ENCODE measurements at places on chromosomes 2 and 18.

DNA sequence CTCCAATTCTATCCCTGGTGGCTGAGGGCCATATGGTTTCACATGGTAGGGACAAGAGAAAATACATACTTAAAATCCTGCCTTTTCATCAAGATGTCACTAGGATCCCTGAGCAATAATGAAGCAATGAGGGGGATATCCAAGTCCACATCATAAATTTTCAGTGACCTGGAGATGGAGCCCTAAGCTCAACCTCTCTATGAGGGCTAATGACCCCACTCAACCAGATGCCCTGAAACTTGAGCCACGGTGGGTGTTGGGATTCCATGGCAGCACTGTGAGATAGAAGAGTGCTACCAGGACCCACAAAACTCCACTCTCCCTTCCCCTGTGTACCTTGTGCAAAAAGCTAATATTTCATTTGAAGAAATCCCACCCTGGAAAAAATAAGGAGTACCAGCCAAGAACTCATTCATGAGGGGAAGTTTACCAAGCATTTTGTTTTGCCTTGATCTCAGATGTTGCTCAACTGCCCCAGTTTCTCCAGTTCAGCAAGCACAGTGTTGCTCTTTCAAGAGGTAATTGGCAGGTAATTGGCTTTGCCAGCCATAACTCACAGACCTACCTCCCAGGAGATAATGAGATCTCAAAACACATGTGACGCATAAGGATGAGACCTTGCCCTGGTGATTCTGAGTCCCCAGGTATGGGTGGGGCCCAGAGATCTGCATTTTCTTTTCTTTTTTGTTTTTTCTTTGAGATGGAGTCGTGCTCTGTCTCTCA lies 51.0 kb upstream of the TTC39C start:
- no peak for DNase-seq

GRCh38 chr2:25669520-25669919 lies 3.9 kb downstream of the DTNB start:
- no peak for DNase-seq

- DNase-seq, result no peak
Observed at GRCh38 chr18:68897286-68897685, 99.4 kb downstream of the CCDC102B start.

DNA sequence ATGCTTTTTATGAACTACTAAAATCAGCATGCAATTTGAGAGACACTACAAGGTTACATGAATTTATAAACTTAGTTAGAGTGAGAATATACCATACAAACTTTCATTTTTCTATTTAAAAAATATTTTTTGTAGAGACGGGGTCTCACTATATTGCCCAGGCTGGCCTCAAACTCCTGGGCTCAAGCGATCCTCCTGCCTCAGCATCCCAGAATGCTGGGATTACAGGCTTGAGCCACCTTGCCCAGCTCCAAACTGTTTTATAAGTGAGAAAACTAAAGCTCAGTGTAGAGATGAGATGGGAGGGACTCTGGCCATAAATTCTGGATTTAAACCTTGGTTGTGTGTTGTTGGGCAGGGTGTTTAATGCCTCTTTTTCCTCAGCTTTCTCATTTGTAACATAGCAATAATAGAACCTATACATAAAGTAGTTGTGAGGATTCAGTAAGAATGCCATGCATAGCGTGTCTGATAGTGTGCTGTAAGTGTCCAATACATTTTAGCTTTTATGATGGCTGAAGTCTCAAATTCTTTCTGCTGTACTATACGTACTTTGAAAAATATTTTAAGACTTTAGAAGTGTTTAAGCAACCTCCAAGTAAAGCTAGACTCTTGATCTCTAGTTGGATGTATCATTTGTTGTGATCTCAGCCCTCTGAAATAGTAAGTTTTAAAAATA lies 9.7 kb downstream of the CAB39 start:
- DNase-seq, result no peak

DNA sequence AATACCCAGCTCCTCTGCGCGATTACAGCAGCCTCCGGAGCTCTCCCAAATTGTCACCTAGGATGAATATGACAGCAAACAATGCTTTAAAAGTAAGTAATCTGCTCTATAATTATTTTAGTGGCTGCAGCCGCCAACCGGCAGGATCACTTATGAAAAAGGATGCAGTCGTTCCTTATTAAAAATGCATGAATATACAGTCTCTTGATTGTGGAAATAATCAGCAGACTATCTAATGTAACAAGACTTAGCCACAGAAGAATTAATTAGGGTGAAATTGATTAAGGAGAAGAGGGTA lies 71.8 kb upstream of the STPG4 start:
- no peak for DNase-seq

GRCh38 chr2:23008440-23008839 lies 376.5 kb upstream of the KLHL29 start:
- no peak for DNase-seq

GRCh38 chr2:28748176-28748575 lies 3.5 kb upstream of the PPP1CB start:
- DNase-seq, result no peak

- no peak for DNase-seq
Observed at GRCh38 chr2:143300536-143300935, 171.3 kb downstream of the ARHGAP15 start.

- DNase-seq, result no peak
Observed at GRCh38 chr18:34648269-34648985, 61.7 kb upstream of the DTNA start.

- no peak for DNase-seq
Observed at GRCh38 chr2:85635636-85636035, 19.6 kb downstream of the USP39 start.

DNA sequence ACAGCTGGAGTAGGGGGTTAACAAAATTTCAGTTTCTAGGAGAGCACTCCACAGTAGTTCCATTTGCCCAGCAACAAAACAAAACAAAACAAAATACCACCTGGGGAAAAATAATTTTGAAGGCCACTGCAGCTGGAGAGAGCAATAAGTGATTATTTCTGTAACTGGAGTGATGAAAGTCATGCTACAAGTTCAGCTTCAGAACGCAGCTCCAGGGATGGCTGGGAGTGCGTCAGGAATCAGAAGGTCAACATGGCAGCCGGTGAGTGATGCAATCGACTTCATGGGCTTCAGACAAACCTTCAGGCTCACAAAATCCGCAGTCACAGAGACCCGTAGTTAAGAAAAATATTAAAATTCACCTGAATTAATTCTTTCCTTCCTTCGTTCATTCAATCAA lies 41.0 kb downstream of the ABHD3 start:
- no peak for DNase-seq

DNA sequence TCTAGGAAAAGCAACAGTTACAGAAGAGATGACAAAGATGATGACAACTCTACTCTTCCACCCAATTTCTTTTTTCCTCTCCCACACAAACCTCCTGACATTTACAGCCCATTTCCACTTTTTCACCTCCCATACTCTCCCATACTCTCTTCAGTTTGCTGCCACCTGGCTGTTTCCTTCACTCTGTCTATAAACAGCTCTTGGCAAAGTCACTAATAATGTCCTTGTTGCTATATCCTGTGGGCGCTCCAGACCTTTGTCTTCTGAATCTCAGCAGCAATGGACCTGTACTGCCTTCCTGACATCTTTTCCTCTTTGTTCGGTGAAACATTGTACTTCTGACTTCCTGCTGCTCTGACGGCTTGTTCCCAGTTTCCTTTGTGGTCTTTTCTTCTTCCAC lies 60.7 kb upstream of the CAVIN2 start:
- no peak for DNase-seq

DNA sequence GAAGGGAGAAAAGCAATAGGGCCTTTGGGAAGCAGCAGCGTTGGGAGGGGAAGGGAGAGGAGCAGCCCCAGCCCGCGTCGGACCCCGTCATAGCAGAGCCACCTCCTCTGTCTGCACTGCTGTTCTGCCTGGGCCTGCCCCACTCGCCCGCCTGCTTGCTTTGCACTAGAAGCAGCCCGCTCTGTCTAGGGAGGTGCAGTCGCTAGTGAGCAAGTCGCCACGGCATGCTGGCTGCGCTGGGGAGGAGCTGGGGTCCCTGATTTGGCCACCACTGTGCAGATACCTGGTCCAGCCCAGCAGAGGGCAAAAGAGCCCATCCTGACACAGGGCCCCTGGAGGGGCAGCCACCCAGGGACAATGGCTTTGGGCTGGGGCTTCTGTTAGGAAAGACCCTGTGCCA lies 8.0 kb upstream of the TMEM214 start:
- DNase-seq, result no peak

DNA sequence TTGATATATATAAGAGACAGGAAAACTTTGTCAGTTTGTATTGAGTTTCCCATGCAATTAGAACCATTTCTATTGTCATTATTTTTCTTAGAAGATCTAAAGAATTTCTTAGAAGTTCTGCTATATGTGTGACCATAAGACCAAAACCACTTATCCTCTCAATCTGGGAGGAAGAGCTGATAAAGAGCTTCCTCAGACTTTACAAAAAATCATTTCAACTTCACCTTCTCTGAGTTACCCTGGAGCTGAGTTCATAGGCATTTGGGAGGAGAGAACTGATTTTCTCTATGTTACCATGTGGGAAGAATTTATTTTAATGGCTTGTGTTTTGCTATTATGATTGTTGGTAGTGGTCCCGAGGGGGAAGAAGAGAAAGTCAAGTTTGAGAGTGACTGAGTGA lies 329.3 kb downstream of the GPD2 start:
- no peak for DNase-seq

- no peak for DNase-seq
Observed at GRCh38 chr2:33511141-33511540, 34.7 kb downstream of the RASGRP3 start.

- DNase-seq, result no peak
Observed at GRCh38 chr2:180029575-180029974, 22.5 kb upstream of the CWC22 start.

GRCh38 chr2:17306219-17306618 lies 212.0 kb downstream of the RAD51AP2 start:
- DNase-seq, result no peak

All from T-helper 2 cell (primary cell).